ENCODE measurements at places on chromosomes 6 and 20.

DNA sequence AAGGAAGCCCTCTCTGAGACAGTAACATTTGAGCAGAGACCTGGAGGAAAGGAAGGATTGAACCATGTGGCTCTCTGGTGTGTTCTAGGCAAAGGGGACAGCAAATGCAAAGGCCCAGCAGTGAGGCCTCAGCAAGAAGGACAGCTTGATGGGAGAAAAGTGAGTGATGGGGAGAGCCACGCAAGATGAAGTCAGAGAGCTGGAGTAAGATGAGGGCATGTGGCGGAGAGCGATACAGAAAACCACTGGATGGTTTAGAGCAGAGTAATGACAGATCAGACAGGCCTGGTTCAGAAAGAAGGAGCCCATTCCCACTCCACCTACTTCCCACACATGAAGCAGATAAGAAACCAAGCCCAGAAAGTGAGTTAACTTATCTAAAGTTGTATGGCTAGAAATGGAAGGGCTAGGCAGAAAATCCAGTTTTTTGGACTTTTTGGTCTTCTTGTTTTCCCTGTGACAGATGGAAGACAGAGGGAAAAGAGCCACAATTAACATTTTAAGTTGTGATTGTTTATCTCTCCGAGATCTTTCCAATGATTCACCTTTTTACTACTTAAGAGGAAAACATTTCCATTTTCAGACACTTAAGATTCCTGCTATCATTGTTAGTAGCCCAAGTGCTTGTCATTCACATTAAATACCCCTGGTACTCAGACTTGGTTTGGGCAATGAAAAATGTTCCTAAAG, 723 bp upstream of the SNPH start:
- DNase-seq = no peak

DNA sequence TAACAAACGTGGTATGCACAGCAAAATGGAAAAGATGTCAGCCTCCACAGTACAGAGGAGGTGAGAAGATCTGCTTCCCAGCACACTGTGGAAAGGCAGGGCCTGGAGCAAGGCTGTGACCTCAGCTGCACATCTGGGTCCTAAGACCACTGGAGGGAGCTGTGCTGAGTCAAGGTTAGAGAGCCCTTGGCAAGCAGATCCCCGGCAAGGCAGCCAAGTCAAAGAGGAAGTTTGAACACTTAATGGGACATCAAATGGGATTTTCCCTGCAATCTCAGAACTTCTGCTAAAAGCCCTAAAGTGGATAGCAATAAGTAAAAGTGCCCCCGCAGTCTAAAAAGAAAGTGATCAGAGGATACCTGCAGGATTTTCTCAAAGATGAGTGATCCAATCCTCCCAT, 39.5 kb downstream of the UNC5CL start:
- DNase-seq = peak; percentile 70

DNA sequence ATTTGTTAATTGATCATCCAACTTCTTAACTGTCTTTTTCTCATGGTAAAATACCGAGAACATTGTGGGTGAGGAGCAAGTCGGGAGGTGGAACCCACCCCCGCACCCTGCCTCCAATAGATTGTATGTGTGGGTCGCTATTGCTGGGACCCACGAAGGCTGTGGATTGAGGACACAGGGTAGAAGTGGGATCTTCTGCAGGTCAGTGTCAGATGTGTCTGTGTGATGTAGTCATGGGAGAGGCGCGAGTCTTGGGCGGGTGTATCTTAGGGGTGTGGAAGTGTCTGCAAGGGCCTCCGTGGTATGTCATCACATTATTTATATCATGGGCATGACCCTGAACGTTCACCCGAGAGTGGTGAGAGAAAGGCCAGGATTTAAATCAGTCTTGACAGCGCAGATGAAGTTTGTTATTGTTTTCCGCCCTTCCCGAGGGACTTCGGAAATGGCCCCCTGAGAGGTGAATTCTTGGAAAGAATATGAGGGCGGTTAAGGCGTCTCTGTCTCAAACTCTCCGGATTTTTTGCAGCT, 472 bp upstream of the PAQR8 start:
- no peak for DNase-seq

GRCh38 chr6:127115746-127116145, 2.7 kb upstream of the RSPO3 start:
- no peak for DNase-seq

DNA sequence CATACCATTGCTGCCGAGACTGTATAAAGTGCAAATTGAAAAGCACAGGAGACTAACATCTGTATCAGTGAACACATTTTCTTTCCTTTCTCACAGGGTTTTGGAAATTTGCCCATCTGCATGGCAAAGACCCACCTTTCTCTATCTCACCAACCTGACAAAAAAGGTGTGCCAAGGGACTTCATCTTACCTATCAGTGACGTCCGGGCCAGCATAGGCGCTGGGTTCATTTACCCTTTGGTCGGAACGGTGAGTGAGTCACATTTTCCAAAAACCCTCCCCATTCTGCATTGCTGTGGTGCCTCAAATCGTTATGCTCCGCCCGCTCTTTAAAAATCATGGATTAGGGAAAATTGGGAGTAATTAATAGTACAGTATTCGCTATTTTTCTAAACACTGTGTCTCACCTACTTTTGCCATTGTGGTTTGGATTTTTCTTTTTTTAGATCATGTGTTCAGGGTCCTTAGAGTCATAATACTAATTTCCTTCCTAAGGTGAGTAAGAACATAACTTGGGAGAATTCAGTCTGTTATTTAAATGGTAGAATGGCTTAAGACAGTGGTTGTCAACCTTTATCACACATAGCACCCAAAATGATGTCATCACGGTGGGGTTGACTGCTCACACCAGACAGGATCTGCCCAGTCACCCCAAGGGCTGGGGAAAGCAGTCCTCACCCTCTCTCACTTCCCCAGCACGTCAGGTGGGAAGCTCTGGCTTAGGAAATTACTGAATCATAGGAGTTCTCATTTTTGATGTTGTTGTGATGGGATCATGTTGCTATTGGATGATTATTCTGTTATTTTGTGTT, 171.6 kb downstream of the MTHFD1L start:
- DNase-seq = no peak

GRCh38 chr20:8208226-8208625, 76.2 kb downstream of the PLCB1 start:
- no peak for DNase-seq

- no peak for DNase-seq
Measured at GRCh38 chr20:11178946-11179654, 505.3 kb upstream of the JAG1 start.

GRCh38 chr20:18754030-18754652, 59.4 kb upstream of the SCP2D1 start:
- DNase-seq = no peak

- no peak for DNase-seq
Measured at GRCh38 chr20:37749620-37750403, 56.0 kb downstream of the CTNNBL1 start.

- no peak for DNase-seq
Measured at GRCh38 chr6:70844301-70844700, 112.6 kb downstream of the B3GAT2 start.

- no peak for DNase-seq
Measured at GRCh38 chr6:105178110-105178509, 1.7 kb downstream of the POPDC3 start.

- no peak for DNase-seq
Measured at GRCh38 chr6:145034664-145035063, 700.7 kb downstream of the EPM2A start.

DNA sequence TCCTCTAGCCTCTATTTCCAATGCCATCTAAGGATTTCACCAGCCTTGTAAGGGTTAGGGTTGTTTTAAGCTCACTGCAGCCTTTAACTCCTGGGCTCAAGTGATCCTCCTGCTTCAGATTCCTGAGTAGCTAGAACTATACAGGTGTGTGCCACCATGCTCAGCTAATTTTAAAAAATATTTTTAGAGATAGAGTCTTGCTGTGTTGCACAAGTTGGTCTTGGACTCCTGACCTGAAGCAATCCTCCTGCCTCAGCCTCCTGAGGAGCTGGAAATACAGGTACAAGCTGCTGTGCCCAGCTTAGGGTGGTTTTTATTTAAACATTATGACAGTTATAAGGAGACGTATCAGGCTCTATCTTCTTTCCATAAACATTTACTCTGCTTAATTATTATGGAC, 26.5 kb downstream of the ANKRD6 start:
- DNase-seq = no peak

- DNase-seq = no peak
Measured at GRCh38 chr6:129731428-129731827, 21.5 kb upstream of the ARHGAP18 start.

- no peak for DNase-seq
Measured at GRCh38 chr20:15176929-15177328, 839.5 kb upstream of the FLRT3 start.

- no peak for DNase-seq
Measured at GRCh38 chr6:99393366-99393697, 663 bp downstream of the COQ3 start.

- no peak for DNase-seq
Measured at GRCh38 chr6:30062471-30063178, 1.6 kb downstream of the POLR1H start.

GRCh38 chr6:7426447-7427169, 37.0 kb downstream of the RIOK1 start:
- no peak for DNase-seq

DNA sequence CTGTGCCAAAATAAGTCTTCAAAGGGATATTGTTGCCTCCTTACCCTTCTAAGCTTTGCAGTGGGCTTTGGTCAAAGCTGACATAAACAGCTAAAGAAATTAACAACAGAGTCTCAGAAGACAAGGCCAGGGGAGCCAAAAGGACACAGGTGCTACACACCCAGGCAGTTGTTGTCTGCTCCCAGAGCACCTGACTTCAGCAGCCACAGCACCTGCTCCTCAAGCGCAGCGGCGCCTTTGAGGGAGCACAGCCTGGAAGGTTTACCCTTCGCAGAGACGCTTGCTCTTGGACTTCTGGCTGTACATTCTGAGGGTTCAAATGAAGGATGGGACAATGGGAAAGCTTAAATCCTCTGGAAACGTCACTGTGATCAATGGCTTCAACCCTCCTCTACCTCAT, 16.6 kb downstream of the B4GALT5 start:
- no peak for DNase-seq

GRCh38 chr6:63425493-63425892, 105.7 kb upstream of the LGSN start:
- no peak for DNase-seq

DNA sequence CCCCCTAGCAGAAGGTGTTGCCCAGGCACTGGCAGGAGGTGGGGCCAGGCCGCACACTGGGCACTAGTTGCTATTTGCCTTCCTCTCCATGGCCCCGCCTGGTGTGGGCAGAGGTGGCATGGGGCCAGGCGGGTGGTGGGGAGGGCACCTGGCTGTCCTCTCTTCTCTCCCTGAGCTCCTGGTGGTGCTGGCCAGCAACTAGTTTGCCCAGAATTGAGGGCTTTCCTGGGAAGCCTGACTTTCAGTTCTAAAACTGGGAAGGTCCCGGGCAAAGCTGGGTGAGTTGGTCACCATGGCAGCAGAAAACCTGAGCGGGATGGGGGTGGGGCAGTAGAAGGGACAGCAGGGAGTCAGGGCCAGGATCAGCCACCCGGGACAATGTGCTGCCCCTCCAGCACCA, 48.2 kb downstream of the RBM38 start:
- peak; percentile 93 for DNase-seq

DNA sequence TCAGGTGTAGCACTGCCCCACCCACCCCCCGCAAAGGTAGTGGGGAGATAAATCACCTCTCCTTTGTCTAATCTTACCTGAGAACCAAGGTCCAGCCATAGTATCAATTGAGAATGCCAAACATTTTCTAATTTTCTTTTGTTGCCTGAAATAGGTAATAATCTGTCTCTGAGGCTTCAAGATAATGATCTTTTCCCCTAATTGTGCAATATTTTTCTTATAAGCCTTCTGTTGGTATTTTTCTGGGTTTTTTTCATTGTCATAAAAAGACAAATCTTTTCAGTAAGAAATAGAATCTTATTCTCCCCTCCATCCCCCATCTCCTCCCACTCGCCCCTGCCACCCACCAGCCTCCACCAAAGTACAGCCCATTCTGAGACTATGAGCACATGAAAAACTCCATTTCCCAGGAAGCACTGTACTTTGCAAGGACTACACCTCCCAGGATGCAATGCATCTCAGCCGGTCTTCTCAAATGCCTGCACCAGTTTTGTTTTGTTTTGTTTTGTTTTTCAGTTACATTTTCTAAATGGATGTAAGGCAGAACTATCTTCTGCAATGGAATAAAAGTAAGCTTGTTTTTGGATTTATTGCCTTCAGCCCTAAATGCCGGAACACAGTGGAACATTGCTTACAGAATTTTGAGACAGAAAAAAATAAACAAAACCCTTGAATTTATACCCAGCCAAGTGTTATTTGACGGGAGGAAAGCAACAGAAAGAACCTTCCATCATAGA, 268.0 kb downstream of the TFAP2A start:
- DNase-seq = peak; percentile 51

Measured in left lung (tissue), 14 donors.